Activated T-cell treated with anti-CD3 and anti-CD28 coated beads for 48 hours (primary cell): ENCODE measurements at places on chromosomes 7 and 10.
A peak's percentile ranks its signal among the peaks of the same experiment; 100 is the strongest.

- no peak for DNase-seq
These were observed 153.0 kb upstream of the LRRTM3 start for GRCh38 chr10:66772548-66773471.

- no peak for DNase-seq
These were observed 18.7 kb downstream of the COL17A1 start for GRCh38 chr10:104066945-104067344.

- peak; percentile 51 for DNase-seq
These were observed 15.5 kb downstream of the CARD11 start for GRCh38 chr7:3028071-3028757.

GRCh38 chr10:116866987-116867595 lies 17.8 kb downstream of the ENO4 start:
- no peak for DNase-seq

DNA sequence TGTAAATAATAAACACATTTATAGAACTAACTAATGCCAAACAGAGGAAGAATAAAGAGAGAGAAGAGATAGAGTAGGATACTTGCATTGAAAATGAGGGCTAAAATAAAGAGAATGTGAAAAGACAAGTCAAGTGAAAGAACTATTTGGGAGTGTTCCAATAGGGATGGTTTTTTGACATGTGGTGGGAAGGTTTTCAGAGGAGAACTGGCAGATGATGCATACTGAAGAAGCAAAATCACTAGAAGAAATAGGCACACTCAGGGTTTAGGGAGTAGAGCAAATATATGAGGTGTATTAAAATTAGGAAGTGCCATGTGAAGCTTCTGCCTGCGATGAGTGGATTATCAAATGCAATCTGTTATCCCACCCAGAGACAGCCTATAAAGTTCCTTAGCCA lies 744.8 kb downstream of the REEP3 start:
- no peak for DNase-seq
